Activated CD4-positive, CD25-positive, alpha-beta regulatory T cell treated with anti-CD3 and anti-CD28 coated beads, Interleukin-2, amount 50 U/mL, for 16 hours (primary cell): ENCODE measurements at places on chromosomes 1 and 21.

DNA sequence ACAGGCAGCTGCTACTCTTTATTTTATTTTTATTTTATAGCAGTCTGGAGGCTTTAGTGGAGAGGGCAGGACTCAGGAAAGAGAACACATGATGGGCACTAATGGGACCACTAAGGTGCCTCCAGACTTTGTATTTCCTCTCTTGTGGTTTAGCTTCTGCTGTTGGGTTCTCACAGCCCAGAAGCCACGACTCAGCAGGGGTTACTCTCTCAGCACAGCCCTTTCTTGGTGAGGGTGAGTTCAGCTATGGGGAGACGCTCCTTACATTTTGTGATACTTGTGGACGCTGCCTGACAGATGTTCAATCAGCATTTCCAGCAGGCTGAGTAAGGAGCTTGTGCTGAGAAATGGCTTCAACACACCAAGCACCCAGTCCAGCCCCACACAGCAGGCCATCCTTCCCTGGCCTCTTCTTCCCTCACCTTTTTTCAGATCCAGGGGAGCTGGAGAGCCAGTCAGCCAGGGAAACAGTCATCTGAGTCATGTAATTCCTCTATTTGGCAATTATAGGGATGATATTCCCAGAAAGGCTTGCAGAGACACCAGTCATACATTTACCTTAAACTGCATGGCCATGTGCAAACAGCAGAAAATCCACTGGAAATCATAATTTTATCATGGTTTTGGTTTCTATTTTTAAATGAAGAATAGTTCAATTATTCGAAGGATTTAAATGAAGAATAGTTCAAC, 53.2 kb upstream of the RAB3GAP2 start:
- DNase-seq: no peak

DNA sequence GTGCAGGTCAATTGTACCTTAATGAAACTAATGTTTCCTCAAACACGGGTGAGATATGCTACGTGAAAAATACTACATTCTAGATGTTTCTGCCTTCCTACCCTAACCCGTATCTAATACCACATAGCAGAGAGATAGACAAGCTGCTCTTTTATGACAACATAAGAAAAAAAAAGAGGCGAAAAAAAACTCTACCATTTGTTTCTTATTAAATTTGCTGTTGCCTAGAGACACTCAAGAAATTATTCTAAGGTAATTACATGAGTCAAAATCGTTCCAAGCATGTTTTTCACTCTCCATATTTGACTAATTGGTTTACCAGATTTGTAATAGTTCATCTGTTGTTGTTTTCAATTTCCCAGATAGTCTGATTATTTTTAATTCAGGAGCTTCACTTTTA, 27.4 kb downstream of the PALMD start:
- no peak for DNase-seq

DNA sequence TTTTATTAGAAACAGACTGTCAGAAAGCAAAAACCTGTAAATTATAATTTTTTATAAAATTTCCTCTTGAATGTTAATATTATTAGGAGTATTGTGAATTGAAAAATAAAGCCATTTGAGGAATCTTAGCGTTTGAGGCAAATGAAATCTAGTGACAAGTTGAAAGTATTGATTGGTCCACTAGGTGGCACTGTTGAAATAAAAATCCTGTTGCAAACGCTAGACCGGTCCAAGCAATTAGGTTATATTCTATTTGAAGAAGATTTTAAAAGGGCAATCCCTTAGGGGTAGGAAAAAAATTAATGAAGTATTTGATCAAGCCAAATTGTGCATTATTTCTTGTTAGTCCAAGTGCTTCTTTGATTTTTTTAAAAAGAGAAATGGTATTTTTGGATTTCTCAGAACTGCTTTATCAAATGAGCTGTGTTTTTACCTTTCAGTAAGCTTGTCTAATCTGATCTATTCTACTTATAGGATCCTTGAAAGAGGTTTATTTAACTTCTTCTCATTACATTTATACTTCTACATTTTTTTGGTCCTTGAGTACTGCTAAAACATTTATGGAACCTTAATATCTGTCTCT, 57.7 kb downstream of the ATG4C start:
- peak; percentile 2 for DNase-seq

DNA sequence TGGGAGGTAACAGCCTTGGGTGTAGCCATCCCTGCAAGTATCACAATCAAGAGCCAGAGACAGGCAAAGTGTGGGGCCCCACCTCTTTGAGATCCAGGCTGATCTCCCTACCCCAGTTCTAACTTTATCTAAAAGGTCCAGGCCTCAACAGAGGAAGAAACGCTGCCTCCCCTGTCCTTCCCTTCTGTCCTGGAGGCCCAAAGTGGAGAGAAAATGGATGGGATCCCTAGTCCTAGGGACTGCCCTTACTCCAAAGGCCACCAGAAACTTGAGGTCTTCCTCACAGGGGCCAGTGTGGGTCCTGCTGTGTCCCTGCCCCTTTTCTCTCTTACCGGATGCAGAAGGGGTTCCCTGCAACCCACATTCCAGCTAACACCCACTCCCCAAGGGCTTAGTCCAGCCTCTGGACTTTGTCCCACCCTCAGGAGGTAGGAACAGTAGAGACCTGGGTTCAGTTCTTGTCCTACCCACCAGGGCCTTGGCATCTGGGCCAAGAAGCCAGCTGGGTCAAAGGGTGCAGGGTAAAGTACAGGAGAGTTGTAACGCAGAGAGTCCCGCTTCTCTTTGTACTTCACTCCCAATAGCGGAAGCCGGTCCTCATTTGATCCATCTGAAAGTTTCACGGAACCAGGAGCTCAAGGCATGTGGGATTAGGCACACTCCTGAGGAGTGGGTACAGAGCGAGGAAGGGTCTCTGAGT, 1.9 kb downstream of the HDGF start:
- DNase-seq: no peak

GRCh38 chr1:201740086-201740541, 88.8 kb upstream of the IPO9 start:
- DNase-seq: no peak
